Regular cardiac myocyte (primary cell): ENCODE measurements at places on chromosomes 6 and 20. TPM values are rescaled to one million over a fixed set of nuclear protein-coding genes. Genes with fewer than 3 reads are reported as not detected.

The MYH7B gene
- under 0.01 TPM in 1 of 2 replicates, not detected in the other for total RNA-seq

The LBP gene
- 0.56 TPM in 1 of 2 replicates, not detected in the other for total RNA-seq

The POPDC3 gene
- total RNA-seq, result 5.8 and 11.3 TPM in 2 replicates

The DNAH8 gene
- under 0.01 TPM in 1 of 2 replicates, not detected in the other for total RNA-seq

The RCAN2 gene
- 0.85 and 1.2 TPM in 2 replicates for total RNA-seq

The CHRNA4 gene
- total RNA-seq, result not detected in 2 replicates

The SLC22A1 gene
- total RNA-seq, result under 0.01 and 0.38 TPM in 2 replicates

The BCL2L1 gene
- total RNA-seq, result 83.4 and 88.5 TPM in 2 replicates
